ENCODE measurements at places on chromosomes 5 and 9.

DNA sequence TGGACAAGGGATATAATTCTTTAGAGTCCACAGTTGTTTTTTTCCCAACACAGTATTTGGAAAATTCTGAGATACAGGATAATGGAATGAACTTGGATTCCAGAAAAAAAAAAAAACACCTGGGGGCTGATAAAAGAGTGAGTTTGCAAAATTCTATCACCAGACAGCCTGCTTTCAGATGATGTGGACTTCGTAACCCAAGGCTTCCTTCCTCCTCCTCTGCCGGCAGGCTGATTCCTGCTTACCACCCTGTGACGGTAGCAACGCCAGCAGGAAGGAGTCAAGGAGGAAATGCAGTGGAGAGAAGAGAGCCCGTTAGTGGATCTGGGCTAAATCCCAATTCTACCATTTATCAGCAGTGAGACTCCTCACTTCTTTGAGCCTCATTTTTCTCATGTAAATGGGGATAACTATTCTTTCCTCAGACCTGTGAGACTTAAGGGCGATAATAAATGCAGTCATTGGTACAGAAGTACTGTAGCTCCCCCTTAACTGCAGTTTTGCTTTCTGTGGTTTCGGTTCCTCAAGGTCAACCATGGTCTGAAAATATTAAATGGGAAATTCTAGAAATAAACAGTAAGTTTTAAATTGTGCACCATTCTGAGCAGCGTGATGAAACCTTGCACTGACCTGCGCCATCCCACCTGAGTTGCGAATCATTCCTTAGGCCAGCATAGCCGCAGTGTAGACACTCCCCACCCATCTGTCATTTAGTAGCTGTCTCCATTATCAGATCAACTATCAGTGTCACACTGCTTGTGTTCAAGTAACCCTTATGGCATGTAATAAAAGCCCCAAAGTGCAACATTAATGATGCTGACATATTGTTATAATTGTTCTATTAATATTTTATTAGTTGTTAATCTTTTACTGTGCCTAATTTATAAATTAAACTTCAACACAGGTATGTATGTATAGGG is 71.4 kb downstream of the DCP2 start:
- DNase-seq, result peak; percentile 6

- DNase-seq, result no peak
Observed at GRCh38 chr5:151196556-151197290, 27.2 kb downstream of the CCDC69 start.

DNA sequence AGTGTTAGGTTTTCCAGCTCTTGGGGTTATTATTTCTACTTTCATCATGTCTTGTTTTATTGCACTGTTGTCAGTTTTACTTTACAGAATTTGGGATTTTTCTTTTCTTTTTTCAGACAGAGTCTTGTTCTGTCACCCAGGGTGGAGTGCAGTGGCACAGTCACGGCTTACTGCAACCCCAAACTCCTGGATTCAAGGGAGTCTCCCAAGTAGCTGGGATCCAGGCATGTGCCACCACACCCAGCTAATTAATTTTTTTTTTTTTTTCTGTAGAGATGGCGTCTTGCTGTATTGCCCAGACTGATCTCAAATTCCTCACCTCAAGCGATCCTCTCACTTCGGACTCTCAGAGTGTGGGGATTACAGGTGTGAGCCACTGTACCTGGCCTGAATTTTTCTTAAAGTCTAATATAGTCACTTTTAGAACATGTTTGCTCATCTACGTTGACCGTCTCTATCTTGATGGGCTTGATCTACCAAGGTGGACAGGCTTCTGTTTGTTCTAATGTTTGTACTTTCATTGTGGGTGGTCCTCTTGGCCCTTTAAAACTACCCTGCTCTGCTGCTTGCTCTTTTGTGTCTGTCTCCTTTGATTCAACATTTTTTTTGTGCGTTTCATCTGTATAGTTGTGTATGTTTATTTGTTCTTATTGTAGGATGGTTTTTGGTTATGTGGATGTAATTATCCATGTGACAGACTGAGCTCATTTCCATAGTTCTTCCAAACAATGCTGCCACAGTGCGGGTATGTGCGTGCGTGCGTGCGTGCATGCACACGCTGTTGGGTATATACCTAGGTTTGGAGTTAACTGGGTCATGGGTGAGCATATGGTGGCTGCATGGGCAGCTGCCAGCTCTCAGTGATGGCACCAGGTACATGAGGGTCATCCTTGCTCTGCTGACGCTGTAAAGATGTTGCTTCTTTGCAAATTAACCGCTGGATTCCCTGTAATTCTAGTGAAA is 18.1 kb downstream of the PRRC2B start:
- no peak for DNase-seq

DNA sequence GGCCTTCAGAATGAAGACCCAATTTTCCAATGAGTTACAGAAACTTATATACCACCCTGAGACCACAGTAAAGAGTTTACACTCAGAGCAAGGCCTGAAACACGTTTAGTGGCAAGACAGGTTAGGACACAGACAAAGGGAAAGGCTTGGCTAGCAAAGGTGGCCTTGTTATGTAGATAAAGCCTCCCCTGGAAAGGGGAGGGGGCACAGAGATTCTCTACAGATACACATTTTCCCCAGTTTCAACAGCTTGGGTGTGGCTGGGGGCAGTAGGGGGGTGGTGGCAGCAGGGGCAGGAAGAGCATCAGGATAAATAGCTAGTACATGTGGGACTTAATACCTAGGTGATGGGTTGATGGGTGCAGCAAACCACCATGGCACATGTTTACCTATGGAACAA is 51.9 kb upstream of the PPP1R2B start:
- DNase-seq, result no peak

DNA sequence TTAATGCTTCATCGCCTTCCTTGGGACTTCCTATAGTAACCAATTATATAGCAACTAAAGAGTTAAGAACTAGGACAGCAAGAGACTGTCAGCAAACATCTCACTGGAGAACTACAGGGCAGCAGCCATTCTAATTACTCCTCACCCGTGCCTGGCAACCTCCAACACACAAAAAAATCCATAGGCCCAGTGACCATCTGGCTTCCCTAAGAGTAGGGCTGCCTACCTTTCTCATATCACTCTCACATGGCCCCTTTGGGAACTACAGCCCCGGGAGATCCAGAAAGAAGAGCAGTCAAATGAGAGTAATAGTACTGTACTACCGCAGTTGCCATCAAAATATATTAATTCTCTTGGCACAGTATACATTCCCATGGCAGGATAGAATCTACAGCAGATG is 5.7 kb downstream of the DCAF10 start:
- no peak for DNase-seq

DNA sequence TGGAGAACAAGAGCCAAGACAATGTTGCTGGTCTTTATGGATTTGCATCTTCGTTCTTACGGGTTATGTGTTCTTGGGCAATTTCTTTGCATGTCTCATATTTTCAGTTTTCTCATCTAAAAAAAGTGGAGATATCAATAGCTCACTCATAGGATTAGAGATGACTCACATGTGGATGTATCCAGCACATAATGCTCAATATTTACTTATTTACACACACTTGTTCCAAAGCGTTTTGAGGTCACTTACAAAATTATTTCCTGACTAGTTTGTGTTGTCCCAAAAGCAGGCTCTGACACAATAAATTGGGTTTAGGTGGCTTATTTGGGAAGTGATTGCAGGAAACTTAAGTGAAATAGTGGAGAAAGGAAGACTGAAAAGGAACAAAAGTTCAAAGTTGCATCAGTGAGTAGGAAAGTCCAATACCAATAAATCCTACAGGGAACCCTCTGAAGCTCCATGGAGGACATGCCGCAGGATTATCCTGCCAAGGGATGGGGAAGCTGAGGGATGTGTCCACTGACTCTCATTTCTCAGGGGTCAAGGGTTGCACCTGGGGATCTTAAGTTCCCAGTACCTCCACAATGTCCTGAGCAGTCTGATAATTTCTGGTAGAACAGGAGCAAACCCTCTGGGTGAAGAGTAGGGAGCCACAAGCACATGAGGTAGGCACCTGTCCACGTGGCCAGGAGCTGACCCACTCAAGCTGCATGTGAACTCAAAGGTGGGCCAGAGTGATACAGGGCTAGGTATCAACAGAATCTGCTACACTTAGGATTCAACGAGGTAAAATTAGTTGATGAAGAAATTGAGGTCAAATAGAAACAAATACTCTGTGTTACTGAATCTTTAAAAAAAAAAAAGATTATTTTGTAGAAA is 37.4 kb upstream of the SLC44A1 start:
- DNase-seq, result no peak

- DNase-seq, result no peak
Observed at GRCh38 chr9:89634995-89635742, 30.4 kb downstream of the GADD45G start.

DNA sequence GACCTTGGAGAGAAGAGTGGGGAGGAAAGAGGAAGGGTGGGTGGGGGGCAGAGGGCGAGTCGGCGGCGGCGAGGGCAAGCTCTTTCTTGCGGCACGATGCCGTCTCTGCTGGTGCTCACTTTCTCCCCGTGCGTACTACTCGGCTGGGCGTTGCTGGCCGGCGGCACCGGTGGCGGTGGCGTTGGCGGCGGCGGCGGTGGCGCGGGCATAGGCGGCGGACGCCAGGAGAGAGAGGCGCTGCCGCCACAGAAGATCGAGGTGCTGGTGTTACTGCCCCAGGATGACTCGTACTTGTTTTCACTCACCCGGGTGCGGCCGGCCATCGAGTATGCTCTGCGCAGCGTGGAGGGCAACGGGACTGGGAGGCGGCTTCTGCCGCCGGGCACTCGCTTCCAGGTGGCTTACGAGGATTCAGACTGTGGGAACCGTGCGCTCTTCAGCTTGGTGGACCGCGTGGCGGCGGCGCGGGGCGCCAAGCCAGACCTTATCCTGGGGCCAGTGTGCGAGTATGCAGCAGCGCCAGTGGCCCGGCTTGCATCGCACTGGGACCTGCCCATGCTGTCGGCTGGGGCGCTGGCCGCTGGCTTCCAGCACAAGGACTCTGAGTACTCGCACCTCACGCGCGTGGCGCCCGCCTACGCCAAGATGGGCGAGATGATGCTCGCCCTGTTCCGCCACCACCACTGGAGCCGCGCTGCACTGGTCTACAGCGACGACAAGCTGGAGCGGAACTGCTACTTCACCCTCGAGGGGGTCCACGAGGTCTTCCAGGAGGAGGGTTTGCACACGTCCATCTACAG is 760 bp downstream of the NPR3 start:
- DNase-seq, result no peak

DNA sequence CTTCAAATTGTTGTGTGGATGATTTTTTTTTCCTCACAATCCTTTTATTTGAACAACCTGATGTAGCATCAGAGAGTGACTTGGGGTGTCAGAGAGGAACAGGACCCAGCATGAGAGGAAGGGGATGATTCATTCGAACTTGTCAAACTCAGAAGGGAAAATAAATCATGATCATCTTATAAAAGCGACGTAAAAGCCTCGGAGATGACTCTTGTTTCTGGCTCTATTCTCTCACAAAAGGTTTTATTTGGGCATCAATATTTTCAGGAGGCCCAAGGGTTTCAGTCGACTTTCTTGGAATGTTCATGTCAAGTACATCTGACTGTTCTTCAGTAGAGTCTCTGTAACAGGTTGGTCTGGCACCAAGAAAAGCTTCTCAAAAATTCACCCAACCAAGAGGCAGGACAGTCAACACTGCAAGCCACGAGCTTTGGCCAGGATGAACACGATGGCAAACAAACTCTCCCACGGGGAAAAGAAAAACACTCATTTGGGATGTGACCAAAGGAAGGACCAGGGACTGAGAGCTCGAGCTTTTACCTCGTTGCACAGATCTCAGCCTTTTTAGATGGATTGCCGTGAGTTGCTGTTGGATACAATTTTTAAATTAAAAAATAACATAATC is 55.1 kb downstream of the ANKH start:
- no peak for DNase-seq

DNA sequence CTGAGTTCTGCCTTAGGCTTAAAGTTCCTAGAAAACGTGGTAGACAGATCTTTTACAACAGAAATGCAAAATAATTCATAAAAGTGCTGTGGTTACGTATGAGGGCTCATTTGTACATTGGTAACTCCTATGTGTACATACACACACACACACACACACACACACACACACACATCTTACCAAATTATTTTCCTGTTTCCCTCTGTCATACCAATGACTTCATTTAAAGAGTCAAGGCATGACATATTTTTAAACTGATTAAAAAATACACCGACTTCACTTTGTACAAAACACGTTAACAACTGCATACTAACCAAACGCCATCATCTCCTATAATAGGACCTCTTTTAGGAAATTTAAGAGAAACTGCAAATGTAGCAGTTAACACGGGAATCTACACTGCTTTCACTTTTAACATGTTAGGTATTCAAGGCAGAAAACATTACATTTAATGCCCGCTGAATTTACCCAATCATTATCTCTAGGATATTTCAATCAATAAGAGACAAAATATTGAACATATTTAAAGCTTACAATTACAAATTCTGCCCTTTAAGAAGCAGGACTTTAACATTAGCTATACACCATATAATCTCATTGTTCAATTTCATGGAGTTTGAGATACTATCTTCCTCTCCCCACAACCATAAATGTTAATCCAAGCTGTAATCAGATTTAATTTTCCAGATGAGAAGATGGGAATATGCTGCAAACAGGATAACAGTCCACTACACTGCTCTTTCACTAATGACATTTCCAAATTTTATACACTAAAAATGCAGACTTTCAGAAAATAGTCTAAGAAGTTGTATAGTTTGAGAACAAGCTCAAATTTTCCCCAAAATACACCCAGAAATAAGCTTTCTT is 133.1 kb downstream of the DENND1A start:
- DNase-seq, result no peak

DNA sequence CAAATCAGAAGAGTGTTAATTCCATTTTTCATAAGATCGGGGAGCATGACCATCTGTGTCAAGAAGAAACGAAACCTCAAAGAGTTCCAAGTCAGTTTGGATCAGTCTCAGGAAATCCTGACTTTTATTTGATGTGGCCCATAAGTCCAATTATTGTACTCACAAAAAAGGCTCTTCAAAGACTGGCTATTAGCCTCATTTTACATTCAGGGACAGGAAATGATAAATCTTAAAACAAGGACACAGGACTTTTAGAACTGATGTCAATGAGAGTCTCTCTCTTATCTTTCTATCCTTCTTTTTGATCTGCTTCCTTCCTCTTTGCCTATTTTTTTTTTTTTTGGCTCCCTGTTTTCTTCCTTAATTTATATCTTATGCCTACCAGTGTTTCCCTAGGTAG is 43.7 kb upstream of the SHOC1 start:
- no peak for DNase-seq

DNA sequence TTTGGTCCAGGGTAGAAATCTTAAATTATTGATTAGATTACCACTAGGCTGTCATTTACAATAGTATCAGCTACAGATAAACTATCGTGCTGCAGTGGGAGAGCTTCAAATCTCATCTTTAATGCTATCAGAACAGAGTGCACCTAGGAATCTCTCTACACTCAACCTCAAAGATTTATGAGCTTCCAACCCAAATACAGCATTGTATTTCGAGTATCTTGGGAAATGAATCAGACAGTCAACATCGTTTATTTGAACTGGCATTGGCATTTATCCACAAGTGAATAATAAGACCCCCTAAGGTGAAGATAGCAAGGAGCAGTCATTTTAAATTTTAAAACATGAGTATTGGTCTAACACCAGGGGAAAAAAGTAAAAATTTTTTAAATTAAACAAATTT is 1203.2 kb downstream of the CDH12 start:
- DNase-seq, result no peak
